ENCODE measurements at places on chromosomes 11 and 22.
A peak's percentile ranks its signal among the peaks of the same experiment; 100 is the strongest.

GRCh38 chr11:2462986-2463765 lies 18.4 kb downstream of the KCNQ1 start:
- DNase-seq = no peak

DNA sequence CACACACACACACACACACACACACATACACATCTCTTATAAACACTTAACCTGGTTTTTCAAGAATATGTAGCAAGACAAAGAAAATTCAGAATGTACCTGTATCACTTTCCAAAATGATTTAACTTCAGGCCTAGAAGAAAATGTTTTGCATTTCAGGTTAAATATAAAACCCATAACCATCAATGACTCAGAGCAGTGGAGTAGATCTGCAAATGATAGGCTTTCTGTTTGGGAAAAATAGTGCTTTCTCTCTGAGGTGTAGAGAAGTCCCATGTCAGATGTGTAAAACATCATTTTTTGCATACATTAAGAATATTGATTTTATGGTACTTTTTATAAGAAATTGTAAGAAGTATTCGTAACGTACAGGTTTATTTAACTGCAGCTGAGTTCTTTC lies 116.9 kb downstream of the STK33 start:
- DNase-seq = no peak

DNA sequence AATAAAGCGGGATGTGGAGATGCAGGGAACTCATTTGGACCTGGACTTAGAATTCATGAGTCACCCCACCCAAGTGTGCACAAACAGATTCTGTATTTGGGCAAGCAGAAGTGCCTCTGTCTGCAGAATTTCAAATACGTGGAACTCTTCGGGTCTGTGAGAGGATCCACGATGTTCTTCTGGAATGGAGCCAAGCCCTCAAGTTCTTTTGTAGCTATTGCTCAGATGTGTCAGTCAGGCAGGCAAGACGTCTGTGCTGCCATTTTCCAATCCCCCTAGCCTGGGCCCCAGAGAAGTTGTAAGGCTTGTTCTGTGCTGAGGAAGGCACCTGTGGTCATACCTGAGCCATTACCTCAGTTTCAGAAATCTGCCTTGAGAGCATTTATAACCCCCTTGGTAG lies 132.8 kb upstream of the RASSF10 start:
- DNase-seq = no peak

DNA sequence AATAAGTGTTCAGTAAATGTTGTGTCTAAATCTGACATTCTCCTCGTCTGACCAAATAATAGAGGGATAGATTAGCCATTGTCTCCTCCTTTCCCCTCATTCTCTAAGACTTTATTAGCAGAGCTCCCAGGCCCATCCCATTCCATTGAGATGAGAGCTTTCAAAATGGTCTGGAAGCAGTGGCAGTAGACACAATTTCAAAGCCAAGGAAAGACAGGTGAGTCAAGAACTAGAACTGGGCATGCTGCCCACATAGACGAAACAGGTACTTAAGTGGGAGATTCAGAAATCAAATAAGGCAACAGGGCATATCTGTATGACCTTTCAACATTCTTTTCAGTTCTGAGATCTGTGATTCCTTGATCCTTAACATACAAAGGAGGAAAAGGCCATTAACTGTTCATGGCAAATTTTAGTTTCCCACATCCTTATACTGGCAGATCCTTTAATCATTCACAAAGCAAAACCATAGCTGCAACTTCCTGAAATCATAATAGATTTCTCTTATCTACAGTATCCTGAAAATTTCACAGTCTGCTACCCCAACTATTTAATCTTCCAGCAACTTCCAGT lies 96.6 kb upstream of the KCNA4 start:
- no peak for DNase-seq

DNA sequence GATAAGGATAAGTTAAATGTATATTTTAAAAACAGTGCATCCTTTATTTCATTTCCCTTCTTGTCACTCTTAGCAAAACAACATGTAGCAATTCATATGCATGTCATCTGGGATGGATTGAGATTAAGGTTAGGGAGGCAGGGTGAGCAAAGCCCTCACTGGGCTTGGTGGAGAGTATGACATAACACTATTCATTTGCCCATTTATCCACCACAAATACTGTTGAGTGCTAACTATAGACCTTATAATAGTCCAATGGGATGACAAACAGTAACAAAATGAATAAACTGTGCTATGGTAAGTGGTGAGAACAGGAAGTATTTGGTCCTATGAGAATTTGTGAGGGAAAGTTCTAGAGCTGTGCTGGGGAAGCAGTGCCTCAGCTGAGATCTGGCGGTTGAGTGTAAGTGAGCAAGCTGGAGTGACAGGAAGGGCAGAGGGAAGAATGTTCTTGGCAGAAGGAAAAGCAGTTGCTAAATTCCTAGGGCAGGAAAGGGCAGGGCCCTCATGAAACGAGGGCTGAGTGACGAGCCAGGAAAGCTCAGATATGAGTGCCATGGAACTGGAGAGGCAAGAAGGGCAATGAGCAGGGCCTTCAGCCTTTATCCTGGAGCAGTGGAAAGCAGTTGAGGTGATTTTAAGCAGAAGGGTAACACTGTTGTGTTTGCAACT lies 6.7 kb downstream of the HSD17B12 start:
- no peak for DNase-seq

DNA sequence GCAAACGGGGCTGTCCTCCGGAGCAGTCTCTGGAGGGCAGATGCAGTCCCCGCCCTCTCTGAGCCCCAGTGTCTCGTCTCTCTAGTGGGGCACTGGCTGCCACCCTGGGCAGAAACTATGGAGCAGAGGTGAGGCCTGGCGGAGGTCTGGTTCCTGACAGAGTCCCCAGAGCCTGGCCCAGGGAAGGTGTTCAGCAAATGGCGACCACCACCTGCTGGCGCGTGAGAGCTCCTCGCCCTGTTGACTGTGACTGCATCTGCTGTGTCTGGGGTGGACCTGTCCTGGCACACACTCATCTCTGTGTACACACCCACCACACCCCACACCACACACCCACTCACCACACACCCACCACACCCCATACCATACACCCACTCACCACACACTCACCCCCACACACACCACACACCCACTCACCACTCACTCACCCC lies 18.3 kb upstream of the TTLL12 start:
- no peak for DNase-seq

GRCh38 chr11:104795501-104796213 lies 102.6 kb downstream of the CASP12 start:
- DNase-seq = no peak

- no peak for DNase-seq
Measured at GRCh38 chr11:23010790-23011335, 150.6 kb upstream of the CCDC179 start.

GRCh38 chr11:7154881-7155361 lies 66.1 kb downstream of the RBMXL2 start:
- DNase-seq = no peak

GRCh38 chr22:17267661-17268330 lies 48.6 kb upstream of the ADA2 start:
- DNase-seq = no peak

DNA sequence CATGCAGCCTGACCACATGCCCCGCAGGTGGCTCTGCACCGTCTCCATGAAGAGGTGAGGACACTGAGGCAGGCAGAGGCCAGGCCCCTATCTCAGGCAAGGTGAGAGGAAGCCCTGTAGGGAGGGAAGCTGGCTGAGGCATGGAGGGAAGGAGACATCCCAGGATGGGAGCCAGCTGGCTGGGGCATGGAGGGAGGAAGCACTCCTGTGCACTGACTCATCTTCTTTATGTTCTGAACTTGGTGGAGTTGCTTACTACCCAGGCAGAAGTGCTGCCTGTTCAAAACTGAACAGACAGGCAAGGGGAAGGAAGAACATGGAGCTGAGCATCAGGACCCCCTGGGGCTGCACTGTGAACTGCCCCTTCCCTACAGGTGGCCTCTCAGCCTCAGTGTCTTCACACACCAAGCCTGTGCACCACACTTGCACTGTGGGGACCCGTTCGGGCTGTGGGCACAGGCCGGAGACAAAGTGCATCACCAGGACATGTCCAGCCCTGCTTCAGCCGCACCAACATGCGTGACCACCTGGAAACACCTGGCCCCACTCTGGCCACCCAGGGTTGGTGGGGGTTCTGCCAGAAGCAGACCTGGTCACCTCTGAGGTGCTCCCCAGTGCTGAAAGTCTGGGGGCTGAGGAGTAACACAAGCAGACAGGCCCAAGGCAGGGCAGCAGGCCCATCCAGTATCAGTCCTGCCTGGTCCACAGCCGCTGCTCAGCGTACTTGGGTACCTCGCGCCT lies 55.5 kb downstream of the DGCR2 start:
- no peak for DNase-seq

DNA sequence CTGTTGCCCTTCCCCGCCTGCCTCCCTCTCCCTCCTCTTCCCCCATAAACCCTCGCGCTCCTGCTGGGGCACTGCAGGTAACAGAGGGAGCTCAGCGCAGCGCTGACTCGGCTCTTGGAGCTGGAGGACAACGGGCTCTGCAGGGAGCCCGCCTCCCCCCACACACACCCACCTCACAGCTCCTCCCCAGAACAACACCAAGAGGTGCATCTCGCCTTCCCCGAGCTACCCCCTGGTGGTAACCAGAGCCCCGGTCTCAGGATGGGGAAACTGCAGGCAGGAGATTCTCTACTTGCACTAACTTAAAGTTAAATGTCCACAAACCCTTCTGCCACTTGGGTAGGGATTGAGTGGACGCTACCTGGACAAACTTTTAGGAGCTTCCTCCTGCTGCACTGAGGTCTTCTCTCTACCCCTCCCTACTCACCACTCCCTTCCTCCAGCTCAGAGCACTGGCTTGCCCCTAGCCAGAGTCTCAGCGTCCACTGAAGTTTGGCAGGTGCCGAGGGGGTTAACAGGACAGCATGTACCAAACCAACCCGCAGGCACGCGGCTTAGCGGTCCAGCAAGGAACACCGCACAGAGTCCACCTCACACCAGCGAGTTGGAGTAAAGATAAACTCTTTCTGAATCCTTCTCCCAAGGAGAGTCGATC lies 4.0 kb upstream of the SCN4B start:
- no peak for DNase-seq

- no peak for DNase-seq
Measured at GRCh38 chr11:43447151-43447550, 88.4 kb downstream of the TTC17 start.

GRCh38 chr11:74641289-74641688 lies 48.9 kb downstream of the POLD3 start:
- no peak for DNase-seq

- no peak for DNase-seq
Measured at GRCh38 chr22:42887120-42887519, 30.0 kb upstream of the ARFGAP3 start.

GRCh38 chr11:86201371-86201884 lies 43.1 kb upstream of the EED start:
- no peak for DNase-seq

DNA sequence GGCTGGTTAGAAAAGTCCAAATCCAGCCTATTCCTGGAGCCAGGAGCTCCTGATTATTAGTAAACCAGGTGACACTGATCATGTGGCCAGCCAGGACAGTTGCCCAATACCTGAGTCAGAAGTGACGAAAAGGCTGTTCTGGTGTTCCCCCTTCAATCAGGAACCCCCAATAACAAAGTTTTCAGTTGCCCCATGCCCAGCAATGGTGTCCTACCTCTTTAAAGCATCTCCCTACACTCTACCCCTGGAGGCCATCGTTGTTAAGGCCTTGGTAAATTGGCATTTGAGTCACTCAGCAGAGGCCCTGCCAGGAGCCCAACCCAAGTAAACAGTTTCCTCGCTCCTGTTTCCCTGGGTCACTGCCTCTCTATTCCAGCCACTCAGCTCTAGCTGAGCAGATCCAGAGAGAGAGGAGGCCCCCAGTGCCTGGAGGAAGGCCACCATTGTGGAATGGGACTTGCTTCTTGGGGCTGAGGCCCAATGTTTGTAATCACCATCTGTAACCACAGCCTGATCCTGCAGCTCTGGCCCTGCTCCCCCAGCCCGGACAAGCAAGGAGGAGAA lies 25.0 kb downstream of the ARHGAP1 start:
- DNase-seq = no peak

DNA sequence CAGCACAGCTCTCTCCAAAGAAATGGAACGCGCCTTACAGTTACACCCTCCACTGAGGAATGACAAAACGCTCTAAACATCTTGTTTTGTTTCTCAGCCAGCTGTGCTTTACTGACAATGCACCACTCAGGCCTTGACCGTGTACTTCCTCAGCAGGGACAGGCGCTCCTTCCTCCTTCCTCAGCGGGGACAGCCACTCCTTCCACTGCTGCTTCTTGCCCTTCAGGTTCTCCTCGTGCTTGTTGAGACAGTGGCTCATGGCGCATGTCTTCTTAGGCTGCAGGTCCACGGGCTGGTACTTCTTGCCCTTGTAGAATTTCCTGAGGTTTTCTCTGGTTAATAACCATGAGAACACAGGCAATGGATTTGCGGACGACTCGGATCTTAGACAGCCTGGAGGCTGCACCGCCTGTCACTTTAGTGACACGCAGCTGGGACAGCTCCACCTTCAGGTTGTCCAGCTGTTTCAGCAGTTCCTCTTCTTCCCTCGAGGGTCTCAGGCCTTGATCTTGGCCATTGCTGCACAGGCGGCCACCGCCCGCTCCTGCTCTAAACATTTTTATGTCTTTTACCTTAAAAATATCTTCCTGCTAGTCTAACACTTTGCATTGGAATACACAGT lies 613.8 kb downstream of the BRD1 start:
- DNase-seq = no peak

- peak; percentile 85 for DNase-seq
Measured at GRCh38 chr22:28772633-28773460, at the start of gene CCDC117. Gene CCDC117 (plus strand): TSS chr22:28772695. CDS start chr22:28772850, 155 bp downstream.

- no peak for DNase-seq
Measured at GRCh38 chr11:133697603-133698180, 147.6 kb downstream of the SPATA19 start.

- no peak for DNase-seq
Measured at GRCh38 chr22:19036523-19037273, 85.5 kb downstream of the DGCR2 start.

GRCh38 chr11:124737638-124738305 lies 2.0 kb upstream of the NRGN start:
- no peak for DNase-seq

DNA sequence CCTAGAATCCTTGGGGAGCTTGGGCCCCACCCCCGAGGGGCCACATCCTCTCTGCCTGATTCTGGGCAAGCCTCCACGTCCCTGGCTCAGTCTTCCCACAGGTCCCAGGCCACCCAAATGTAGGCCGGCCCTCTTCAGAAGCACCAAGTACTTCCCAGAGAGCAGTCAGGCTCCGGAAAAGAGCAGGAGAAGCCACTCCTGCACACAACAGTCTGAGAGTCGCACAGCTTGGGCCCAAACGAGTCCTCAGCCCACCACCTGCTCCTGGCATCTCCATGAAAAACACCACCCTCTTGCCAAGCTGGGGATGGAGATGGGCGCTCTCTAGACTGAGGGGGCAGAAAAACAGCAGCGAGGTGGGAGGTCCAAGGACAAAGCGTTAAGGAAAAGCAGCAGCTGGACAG lies 15.4 kb downstream of the EHD1 start:
- no peak for DNase-seq
